ENCODE measurements at places on chromosomes 4 and X.

GRCh38 chr4:56469489-56470210 lies 2.2 kb downstream of the SRP72 start:
- no peak for DNase-seq

GRCh38 chrX:105697984-105698781 lies 124.2 kb upstream of the NRK start:
- no peak for DNase-seq

- no peak for DNase-seq
Measured at GRCh38 chr4:20044502-20044911, 207.2 kb upstream of the SLIT2 start.

DNA sequence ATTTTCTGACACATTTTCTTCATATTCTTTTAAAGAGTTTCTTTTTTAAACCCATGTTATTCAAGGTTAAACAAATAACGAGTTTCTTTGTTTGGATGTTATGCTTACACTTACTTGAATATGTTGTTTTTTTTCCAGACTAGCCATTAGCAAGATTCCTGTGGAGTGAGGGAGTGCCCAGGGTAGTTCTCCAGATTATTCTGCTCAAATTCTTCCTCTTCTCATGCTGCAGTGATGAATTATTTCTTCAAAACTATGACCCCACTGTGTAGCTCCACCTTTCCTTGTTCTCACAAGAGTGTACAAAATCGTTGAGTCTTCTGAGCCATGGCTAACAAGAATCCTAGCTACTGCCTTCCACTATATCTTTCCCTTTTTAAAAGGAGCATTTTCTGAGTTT lies 134.1 kb upstream of the ELOVL6 start:
- no peak for DNase-seq
